Stimulated activated CD8-positive, alpha-beta memory T cell treated with anti-CD3 and anti-CD28 coated beads, Interleukin-4, amount 100 ng/mL, for 1 hour (primary cell): ENCODE measurements at places on chromosomes 11 and 22.

- DNase-seq = no peak
These were observed 101.7 kb downstream of the FAM181B start for GRCh38 chr11:82631722-82632630.

DNA sequence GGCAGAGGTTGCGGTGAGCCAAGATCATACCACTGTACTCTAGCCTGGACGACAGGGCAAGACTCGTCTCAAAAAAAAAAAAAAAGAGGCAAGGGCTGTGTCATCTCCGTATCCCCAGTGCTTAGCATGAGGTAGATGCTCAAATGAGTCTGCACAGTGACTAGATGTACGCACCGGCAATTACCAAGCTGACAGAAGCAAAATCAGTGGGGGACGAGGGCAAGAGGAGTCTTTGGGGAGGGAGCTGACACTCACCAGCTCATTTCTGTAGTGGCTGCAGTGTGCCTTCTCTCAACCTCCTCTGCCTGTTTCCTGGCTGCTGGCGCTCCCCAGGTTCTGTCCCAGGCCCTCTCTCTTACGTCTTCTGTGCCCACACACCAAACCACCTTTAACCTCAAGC is 69.9 kb downstream of the PACSIN2 start:
- no peak for DNase-seq

DNA sequence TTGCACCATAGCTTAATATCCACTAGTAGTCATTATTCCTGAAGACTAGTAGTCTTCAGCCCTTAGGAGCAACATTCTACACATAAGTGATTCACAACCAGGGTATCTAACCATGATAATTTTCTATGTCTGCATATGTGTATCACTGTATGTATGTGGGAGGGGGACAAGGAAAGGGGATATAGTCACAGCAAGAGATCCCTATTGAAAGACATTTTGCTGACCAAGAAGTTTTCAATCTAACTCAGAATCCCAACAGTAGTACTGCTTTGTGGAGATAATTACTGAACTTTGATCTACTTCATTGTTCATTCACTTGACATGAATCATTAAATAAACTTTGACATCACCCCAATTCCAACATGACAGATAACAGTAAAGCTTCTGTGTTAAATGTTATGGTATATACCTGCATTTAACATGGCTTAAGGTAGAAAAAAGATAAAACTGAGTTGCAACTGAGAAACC is 10.3 kb downstream of the PIK3C2A start:
- no peak for DNase-seq

- no peak for DNase-seq
These were observed 30.4 kb upstream of the TYR start for GRCh38 chr11:89147229-89147628.

GRCh38 chr11:129453293-129453721 is 77.7 kb downstream of the BARX2 start:
- no peak for DNase-seq

DNA sequence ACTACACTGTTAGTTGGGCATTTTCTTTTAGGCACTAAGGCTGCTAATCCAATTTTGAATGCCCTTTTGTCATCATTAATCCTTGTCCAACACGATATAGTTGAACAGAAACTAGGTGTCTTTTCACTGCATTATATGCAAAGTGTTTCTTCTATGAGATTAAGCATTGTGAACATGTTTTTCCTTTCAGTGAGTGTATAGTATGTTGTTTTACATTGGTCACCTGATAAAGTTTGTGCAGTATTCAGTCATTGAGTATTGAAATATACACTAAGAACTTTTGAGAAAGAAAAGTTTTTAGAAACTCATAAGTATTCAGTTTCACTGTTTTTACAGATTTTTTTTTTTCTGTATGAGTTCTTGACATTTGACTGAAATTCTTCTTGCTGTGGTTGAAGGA is 59.0 kb downstream of the ZC3H12C start:
- DNase-seq = no peak

DNA sequence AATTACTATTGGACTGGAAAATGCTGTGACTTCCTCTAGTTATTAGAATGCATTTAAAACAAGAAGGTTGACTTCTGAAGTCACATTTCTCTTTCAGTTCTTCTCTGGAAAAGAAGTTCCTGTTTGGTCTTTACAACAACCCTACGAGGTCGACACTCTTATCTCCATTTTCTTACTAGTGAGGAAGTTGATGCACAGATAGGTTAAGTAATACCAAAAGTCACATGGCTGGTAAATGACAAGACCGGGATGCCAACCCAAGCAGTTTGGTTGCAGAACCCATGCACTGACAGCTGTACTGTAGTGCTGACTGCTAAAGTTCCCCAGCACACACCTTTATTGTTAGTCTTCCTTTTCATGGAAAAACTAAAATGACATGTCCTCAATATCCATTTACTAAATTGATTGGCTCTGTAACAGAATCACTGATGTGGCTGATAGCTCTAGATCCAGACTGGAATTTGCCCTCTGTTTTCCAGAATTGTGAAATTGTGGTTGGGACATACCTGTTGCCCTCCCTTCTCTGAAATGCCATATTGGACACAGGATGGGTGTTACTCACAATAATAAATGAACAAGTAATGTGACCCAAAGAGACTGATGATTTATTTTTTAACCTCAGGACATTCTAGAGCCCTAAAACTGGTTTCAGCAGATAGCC is 9.4 kb upstream of the TECTA start:
- no peak for DNase-seq

GRCh38 chr11:119148720-119149017 is 183 bp upstream of the ABCG4 start:
- no peak for DNase-seq

DNA sequence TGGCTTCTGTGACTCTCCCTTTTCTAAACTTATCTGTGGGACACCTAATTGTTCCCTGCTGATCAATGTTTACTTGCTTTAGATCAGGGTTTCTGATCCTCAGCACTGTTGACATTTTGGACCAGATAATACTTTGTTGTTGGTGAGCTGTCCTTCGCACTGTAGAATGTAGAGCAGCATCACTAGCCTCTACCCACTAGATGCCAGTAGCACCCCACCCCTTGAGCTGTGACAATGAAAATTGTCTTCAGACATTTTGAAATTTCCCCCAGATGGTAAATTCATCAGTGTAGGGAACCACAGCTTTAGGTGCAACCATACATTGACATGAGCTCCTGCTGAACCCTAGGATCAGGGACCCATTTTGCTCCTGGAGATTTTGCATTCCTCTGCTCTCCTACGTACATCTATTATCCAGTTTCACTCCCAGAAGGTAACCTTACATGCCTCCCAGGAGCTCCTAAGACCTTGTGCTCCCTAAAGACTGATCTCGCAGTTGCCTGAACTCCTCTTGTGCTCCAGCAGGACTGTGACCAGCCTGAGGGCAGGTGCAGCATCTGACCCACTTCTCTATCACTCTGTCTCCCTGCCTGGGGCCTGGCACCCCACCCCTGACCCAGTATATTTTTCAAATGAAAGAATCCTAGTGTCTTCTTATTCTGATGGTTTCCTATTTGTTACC is 107.8 kb downstream of the FAR1 start:
- peak; percentile 31 for DNase-seq

DNA sequence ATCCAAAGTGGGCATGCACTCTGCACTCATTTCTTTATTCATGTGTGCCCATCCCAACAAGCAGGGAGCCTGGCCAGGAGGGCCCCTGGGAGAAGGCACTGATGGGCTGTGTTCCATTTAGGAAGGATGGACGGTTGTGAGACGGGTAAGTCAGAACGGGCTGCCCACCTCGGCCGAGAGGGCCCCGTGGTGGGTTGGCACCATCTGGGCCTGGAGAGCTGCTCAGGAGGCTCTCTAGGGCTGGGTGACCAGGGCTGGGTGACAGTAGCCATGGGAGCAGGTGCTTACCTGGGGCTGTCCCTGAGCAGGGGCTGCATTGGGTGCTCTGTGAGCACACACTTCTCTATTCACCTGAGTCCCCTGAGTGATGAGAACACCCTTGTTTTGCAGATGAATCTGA is 129.3 kb upstream of the B3GAT1 start:
- DNase-seq = no peak

- no peak for DNase-seq
These were observed 102.8 kb upstream of the NCAM1 start for GRCh38 chr11:112858289-112859023.

DNA sequence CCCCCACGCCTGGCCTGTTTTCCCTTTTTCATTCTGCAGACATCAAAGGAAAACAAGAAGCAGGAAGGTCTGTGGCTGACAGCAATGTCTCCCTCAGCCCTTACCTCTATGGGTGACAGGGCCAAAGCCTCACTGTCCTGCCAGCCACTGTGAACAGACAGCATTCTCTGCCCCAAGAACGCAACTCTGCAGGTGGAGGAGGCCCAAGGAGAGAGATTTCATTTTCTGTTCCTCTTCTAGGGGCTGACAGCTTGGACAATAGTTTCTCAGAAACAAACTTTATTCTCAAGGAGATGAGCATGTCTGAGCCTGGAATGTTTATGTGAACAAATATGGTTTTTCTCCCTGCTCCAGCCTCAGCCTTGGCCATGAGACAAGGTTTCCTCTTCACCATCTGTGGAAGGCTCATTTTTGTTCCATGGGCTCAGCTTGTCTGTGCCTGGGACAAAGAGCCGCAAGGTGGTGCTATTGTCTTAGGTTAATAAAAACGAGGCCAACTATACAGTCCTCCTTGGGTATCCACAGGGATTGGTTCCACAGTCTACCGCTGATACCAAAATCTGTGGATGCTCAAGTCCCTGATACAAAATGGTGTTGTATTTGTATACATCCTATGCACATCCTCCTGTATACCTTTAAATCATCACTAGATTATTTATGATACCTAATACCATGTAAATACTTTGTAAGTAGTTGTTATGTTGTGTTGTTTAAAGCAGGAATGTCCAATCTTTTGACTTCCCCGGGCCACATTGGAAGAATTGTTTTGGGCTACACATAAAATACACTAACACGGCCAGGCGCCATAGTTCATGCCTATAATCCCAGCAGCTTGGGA is 5.8 kb downstream of the PIWIL3 start:
- peak; percentile 17 for DNase-seq

GRCh38 chr11:12827929-12828812 is 153.9 kb downstream of the TEAD1 start:
- no peak for DNase-seq

DNA sequence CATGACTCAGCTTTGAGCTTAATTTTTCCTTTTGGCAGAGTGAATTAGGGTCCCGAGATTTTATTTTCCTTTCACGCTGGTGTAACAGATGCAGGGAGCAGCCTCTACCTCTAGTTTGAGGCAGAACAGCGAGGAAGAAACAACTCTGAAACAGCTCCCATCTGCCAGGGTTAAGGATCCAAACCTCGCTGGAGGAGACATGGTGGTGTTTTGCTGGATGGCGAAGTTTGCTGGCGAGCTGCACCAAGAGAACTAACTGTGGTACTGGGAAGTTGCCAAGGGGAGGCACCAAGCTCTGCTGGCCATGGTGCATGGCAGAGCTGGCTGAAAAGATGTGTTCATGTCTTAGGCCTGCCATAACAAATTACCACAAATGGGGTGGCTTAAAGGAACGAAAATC is 7.6 kb upstream of the ALKBH3 start:
- DNase-seq = no peak

DNA sequence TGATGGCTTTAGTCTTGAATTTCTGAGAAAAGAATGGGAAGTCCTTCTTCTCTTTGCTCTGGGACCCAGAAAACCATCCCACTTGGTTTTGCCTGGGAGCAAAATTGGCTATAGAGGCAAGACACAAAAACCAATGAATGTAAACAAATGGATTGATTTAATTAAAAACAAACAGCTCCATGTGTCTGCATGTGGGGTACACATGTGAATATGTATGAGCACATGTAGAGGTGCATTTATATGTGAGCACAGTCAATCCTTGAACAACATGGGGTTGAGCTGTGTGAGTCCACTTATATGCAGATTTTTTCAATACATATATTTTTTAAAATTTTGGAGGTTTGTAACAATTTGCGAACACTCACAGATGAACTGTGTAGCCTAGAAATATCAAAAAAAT is 87.2 kb downstream of the CCDC81 start:
- DNase-seq = no peak

DNA sequence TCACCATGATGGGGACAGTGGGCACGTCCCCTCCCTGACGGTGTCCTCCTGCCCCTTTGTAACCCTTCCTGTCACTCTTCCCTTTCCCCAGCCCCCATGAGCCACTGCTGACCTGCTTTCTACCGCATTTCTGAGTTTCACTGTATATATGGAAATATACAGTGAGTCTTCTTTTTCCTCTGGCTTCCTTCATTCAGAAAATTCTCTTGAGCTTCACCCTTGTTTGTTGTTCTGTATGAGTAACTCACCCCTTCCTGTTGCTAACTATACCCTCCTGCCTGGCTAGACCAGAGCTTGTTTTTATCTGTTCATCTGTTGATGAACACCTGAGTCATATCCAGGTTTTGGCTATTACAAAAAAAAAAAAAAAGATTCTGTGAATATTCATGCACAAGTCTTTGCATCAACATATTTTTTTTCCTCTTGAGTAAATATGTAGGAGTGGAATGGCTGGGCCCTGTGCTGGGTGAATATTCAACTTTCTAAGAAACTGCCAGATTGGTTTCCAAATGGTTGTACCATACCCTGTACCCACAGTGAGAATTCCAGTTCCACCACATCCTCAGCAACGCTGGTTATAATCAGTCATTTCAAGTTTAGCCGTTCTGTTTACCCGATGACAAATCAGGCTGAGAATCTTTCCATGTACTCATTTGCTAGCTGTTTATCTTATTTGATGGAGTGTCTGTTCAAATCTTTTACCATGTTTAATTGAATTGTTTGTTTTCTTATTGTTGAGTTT is 62.0 kb downstream of the IGF2 start:
- DNase-seq = no peak

- DNase-seq = no peak
These were observed 1.8 kb downstream of the GAS2L1 start for GRCh38 chr22:29308148-29308790.

- DNase-seq = no peak
These were observed 1.9 kb downstream of the RNF121 start for GRCh38 chr11:71930556-71931244.

DNA sequence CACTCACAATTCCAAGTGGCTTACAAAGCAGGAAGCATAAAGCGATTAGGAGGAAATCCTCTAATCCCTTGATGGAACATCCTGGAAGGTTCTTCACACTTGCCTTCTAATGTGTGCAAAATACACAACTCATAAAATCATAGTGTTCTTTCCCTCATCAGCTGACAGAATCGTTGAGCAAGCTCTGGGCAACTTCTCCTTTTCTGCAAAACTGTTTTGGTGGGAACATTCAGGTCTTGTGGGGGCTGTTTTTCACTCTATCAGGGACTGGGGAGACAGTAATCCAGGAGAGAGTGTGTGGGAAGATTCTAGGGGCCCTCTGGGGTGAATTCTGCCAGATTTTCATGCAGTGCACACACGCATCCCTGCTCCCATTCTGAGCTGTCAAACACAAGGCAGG is 53.2 kb downstream of the IRAG1 start:
- DNase-seq = no peak

GRCh38 chr11:60769811-60770210 is 13.1 kb downstream of the MS4A15 start:
- no peak for DNase-seq
